Activated CD4-positive, alpha-beta T cell treated with anti-CD3 and anti-CD28 coated beads, Interleukin-10, Interleukin-2, amounts not matched to agents 100 ng/mL and 50 ng/mL, durations not matched to agents 16 hours and 8 hours (primary cell): ENCODE measurements at places on chromosomes 3 and 15.

GRCh38 chr3:195823280-195823679, 11.6 kb upstream of the MUC4 start:
- DNase-seq: no peak

DNA sequence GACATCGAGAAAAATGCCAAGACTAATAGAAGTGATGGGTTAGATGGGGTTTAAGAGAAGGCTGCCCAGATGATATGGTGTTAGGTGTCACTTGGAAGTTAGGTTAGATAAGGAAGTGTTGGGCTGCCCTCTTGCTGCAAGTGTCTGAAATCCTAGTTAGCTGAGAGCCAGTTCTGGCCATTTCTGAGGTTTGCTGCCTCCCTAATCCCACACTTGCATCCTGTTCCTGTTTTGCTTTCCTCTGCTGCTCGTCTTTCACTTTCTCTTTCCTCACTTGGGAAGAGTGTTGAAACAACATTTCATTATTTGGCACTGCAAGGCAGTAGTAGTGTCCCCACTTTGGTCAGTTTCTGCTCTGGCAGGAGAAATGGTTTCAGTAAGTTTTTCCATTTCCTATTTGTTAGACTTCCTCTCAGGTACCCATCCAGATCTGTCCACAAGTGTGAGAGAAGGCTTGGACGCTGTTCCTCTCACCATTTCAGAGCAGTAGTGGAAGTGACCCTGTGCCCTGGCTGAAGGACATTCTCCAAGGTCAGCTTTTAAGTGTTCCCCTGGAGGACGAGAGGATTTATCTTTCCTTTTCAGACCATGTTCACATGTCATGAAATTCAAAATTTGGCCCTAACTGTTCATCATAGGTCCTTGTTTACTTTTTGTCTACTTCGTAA, 93.3 kb downstream of the ADAMTSL3 start:
- no peak for DNase-seq

DNA sequence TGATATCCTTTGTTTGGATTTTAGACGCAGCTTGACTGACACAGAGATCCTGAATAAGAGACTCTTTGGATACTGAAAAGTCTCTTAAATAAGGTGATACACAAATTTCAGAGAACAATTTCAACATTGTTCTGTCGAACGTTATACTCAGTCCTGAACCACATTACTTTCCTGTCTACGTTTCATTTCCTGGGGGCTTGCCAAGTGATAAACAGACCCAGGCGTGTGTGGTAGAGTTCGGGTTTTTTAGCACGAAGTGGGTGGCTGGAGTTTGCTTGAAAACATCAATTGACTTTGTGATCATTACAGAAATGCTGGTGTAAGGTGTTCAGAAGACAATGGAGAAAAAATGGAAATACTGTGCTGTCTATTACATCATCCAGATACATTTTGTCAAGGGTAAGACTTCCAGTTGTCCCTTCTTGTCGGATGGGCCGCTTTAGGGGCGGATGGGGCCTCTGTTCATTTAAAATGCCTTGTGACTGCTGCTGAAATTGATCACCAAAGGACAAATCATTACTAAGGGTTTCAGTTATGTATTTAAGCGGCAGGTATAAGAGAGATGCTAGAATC, at the start of gene CD96:
CD96 (plus strand) TSS at position 287 of the 573 bp plus-strand sequence; CDS start at position 339, 52 bp downstream.
- DNase-seq: peak; percentile 93

GRCh38 chr15:41926185-41927056, 32.6 kb upstream of the SPTBN5 start:
- no peak for DNase-seq

DNA sequence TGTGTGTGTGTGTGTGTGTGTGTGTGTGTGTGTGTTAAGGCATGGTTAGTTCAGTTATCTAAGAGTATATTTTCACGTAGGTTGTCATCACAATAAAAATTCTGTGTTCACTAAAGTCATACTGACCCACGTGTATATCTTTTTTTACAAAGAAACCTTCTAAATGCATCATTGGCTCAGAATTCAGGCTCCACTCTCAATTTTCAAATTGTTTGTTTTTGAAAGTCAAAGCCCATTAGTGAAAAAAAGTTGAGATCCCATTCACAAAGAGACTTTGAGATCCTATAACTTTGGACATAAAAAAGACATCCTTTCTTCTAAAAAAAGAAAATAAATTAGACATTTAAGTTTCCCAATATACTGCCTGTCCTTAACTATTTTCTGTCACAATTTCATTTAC, 59.3 kb downstream of the GBE1 start:
- no peak for DNase-seq

- no peak for DNase-seq
Observed at GRCh38 chr15:48076454-48076853, 44.3 kb upstream of the SLC24A5 start.

DNA sequence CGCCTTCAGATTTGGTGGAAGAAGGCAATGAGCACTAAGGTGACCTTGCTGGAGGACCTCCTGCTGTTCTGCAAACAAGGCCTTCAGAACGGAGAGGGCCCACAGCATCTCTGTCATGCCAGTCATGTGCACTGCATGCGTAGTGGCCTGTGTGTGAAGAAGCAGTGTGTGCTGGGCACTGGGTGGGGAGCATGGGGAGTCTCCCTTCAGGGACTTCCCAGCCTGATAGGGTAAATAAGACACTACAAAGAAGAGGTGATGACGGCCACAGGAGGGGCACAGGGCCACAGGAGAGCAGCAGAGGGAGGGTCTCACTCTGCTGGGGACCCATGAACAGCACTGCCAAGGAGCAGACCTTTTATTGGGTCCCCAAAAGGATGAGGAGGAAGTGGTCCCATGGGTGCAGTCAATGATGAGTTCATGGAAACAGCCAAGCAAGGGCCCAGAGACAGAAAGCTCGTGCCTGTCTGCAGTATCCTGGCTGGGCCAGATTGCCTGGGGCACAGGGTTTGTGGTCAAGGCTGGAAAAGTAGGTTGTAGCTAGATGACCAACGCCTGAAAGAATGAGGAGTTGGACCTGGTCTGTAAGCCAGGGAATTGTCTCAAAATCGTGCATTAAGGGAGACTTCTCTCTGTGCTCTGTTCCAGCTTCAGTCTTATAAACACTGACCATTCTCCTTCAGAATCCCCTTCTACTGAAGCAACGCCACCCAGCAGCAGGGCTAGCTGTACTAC, 67.8 kb upstream of the SEC61A1 start:
- no peak for DNase-seq

DNA sequence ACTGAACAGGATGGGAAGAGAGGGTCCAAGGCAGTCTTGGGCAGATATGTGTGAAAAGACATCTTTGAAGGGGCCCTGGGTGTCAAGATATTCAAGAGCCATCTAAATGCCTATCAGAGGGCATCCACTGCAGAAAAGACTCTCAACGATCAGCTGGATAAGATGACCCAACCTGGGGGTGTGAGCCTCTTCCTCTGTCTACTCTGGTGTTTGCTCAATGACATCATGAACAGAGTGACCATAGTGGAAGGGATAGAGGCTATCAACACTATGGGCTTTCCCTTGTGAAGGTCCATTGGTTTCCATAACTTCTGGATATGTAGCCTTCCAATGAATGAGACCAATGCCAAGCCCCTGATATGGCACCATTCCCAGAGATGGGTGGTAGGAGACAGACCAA, 42.1 kb downstream of the FAH start:
- DNase-seq: no peak

GRCh38 chr3:171563298-171563697, 103.1 kb upstream of the TNIK start:
- no peak for DNase-seq

DNA sequence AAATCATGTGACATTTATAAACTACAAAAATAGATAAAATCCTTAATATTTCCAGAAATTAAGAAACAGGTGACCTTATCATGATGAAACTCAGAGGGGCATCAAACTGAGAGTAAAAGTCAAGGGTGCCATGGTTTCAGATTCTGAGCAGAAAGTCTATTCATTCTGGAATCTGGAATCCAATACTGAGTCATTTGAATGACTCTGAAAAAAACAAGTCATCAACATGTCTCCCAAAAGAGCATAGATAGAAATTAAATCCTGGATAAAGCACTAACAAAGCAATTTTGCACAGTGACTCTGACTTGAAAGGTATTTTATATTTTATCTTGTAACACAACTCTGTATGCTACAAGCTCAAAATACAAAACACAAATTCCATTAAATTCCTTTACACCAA, 23.4 kb downstream of the STAC start:
- DNase-seq: no peak

DNA sequence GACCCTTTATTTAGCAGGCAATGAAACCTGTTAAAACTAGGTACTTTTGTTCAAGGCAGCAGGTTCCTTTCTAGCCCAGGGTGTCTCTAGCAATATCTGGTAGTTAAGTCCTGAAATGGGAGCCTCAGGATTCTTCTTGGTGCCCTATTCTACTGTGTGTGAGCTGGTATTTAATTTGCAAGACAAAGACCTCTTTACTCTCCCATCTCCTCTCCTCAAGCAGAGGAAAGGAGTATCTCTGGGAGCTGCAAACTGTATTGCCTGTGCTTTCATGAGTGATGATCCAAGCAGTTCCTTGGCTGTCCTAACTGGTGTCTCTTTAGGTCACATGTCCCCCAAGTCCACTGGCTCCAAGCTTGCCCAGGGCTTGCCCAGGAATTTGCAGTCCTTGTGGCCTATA, 188.2 kb downstream of the SI start:
- DNase-seq: no peak

DNA sequence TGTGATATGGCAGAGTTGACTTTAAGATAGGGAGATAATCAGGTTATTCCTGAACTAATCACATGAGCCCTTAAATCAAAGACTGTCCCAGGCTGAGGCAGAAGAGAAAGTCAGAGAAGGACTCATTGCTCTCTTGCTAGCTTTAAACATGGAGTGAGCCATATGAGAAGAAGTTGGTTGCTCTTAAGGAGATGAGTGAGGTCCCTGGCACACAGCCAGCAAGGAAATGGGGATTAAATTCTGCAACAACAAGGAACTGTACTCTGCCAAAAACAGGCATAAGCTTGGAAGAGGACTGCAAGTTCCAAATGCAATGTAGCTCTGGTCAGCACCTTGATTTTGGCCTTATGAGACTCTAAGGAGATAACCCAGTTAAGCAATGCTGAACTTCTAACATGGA, 457.0 kb downstream of the PLOD2 start:
- DNase-seq: no peak

DNA sequence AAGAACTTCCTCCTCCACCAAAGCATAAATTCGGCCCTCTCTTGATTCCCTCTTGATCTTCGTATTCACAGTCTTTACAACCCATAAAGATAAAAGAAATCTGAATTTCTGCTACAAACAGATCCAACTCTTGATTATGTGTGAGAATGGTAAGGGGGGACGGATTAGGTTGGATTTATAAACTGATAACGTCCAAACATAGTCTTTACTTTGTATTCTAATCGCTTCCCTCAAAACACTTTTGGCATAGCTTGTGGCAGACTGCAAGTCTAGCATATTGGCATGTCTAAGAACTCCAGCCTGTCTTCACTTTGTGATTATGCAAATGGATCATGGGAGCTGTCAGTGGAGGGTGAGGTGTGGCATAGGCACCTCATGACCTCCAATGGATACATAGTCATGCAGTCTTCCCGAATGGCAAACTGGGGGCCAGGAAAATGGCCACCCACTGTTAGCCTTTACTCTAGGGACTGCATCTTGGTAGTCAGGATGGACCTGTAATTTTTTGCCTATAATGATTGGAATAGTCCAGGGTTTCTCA, 24.3 kb upstream of the GPR171 start:
- DNase-seq: no peak

GRCh38 chr3:129295286-129295685, 16.6 kb downstream of the HMCES start:
- no peak for DNase-seq

- no peak for DNase-seq
Observed at GRCh38 chr15:35243758-35244157, 158.7 kb upstream of the NANOGP8 start.

DNA sequence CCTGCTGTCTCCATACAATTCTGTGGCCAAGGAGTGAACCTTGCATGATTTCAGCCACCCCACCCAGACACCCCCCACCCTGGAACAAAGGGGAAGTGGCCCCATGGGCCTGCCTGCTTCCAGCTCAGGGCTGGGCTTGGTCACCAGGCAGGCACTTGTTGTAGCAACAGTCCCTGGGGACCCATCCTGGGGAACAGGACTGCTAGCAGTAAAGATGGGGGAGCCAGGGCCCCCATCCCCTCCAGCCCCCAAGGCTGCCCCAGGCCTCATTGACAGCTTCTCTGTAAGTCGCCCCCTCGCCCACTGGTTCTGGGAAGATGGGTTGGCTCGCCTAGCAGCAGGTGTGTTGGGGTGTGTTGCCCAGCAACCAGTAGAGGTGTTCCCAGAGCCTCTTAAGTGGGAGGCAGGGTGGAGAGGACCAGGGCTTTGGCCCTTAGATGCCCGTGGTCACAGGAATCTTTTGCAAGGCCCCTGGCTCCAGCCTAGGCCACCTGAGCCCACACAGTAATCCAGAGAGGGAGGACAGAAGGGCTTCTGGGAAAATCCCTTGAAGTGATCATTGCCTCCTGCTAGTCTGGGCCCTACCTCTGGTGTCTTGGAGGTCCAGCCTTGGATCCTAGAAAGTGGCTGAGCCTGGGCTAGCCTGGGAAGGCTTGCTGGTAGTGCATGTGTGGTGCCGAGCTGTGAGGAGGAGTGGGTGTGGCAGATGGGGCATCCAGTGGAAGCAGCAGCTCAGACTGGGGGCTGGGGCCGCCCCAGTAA, 48.9 kb downstream of the CYP11A1 start:
- DNase-seq: no peak

GRCh38 chr3:37862219-37862902, 681 bp downstream of the CTDSPL start:
- DNase-seq: peak; percentile 11
